Ovary (tissue), 10 donors: ENCODE measurements at places on chromosomes 3 and 15.

DNA sequence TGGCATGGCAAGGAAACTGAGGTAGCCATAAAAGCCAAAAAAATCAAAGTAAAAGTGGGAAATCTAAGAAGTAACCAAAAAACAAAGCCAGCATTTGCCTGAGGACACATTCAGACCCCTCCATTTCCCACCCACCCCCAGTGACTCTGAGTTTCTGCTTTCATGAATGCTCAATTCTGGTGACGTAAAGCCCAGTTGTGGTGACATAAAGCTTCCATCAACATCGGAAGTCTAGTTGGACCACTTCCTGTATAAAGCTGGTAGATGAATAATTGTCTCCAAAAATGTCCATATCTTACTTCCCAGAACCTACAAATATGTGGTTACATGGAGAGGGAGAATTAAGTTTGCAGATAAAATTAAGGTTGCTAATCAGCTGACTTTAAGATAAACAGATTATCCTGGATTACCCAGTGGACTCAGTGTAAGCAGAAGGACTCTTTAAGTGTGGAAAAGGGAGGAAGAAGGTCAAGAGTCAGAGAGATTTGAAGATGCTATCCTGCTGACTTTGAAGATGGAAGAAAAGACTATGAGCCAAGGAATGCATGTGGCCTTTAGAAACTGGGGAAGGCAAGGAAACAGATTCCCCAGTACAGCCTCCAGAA is 62.0 kb upstream of the ST3GAL6 start:
- no peaks in the 10 kb centered on the region for H3K36me3 ChIP-seq
- no peak overlapping the region for H3K4me3 ChIP-seq
- DNase-seq: no peak
- no peak overlapping the region for H3K27ac ChIP-seq
- H3K4me1 ChIP-seq: no peaks in the 10 kb centered on the region

GRCh38 chr3:4340411-4341335 is 37.5 kb downstream of the SETMAR start:
- peak overlapping the region; percentile 60 for H3K27ac ChIP-seq
- H3K4me1 ChIP-seq: peaks cover 18% of the 10 kb centered on the region
- H3K36me3 ChIP-seq: no peaks in the 10 kb centered on the region
- DNase-seq: no peak
- no peaks in the 10 kb centered on the region for H3K27me3 ChIP-seq
- no peak overlapping the region for H3K4me3 ChIP-seq

GRCh38 chr3:54909191-54909590 is 18.7 kb downstream of the LRTM1 start:
- no peak for DNase-seq
- no peak overlapping the region for H3K27ac ChIP-seq
- H3K36me3 ChIP-seq: no peaks in the 10 kb centered on the region
- no peaks in the 10 kb centered on the region for H3K27me3 ChIP-seq
- peaks cover 2% of the 10 kb centered on the region for H3K4me1 ChIP-seq

- no peak for DNase-seq
These were observed 660 bp upstream of the BCL2L10 start for GRCh38 chr15:52113235-52113634.
